ENCODE measurements at places on chromosomes 4 and X. TPM values are rescaled to one million over a fixed set of nuclear protein-coding genes. Genes with fewer than 3 reads are reported as not detected.

IL2 gene
- not detected for polyA plus RNA-seq

EREG gene
- polyA plus RNA-seq = 17.2 TPM

SGMS2 gene
- 15.6 TPM for polyA plus RNA-seq

RAI2 gene
- not detected for polyA plus RNA-seq

RASL11B gene
- not detected for polyA plus RNA-seq

DMD gene
- polyA plus RNA-seq = 0.23 TPM

MID1IP1 gene
- 48.4 TPM for polyA plus RNA-seq

PNMA6F gene
- polyA plus RNA-seq = not detected

PSAPL1 gene
- polyA plus RNA-seq = not detected

PAGE1 gene
- not detected for polyA plus RNA-seq

PABPC1L2A gene
- polyA plus RNA-seq = not detected

SSX2B gene
- not detected for polyA plus RNA-seq

WDFY3 gene
- polyA plus RNA-seq = 5.9 TPM

USP51 gene
- polyA plus RNA-seq = 0.03 TPM

PFKFB1 gene
- not detected for polyA plus RNA-seq

DNA sequence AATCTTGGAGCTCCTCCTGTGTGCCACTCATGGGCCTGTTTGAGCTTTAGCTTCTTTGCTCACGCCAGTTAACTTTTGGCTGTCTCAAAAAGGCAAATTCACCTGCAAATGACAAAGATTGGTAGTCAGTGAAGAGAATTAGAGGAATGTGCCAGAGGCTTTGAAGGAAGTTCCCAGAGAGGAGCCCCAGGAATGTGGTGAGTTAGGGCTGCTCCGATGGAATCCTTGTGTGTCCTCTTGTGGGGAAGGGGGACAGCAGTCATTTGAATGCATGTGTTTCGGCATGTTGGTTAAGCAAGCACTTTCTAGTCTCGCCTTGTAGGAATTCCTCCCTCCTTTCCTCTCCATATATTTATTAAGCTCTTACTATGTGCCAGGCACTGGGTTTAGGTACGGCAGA, 62.9 kb downstream of the ELF4 start:
- DNase-seq = no peak

DNA sequence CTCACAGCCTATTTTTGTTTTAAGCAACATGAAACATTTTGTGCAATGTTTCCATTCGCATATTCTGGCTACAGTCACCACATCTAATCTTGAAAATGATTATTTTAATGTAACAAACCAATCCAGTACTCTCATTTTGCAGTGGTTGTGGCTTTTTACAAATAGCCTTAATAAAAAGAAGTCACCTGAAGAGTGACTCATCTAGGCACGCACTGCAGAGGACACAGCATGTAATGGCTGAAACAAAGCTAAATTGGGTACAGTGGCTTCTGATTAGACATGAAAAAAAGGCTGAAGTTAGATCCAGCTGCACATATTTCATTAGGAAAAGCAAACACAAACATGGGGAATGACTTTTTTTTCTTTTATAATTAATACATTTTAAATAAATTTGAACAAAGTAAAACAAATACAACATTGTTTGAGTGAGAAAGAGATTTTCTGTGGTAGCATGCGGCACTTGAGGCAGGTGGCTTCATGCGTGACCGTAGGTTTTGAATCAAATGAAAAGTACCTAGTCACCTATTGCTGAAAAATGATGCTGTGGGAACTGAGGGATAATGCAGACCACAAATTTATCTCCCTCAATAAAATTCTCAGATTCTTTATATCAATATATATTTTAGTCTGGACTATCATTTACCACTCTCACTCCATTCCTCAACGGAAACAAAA, 240.8 kb upstream of the DDX53 start:
- no peak for DNase-seq

GRCh38 chr4:85571008-85571407, 96.1 kb downstream of the ARHGAP24 start:
- DNase-seq = no peak

GRCh38 chr4:16448241-16448840, 222.1 kb upstream of the TAPT1 start:
- no peak for DNase-seq

- no peak for DNase-seq
Observed at GRCh38 chr4:125368671-125369081, 53.9 kb downstream of the FAT4 start.

- no peak for DNase-seq
Observed at GRCh38 chrX:72001471-72001870, 90.8 kb downstream of the NHSL2 start.

GRCh38 chrX:44101281-44101680, 128.1 kb upstream of the NDP start:
- DNase-seq = peak; percentile 14

DNA sequence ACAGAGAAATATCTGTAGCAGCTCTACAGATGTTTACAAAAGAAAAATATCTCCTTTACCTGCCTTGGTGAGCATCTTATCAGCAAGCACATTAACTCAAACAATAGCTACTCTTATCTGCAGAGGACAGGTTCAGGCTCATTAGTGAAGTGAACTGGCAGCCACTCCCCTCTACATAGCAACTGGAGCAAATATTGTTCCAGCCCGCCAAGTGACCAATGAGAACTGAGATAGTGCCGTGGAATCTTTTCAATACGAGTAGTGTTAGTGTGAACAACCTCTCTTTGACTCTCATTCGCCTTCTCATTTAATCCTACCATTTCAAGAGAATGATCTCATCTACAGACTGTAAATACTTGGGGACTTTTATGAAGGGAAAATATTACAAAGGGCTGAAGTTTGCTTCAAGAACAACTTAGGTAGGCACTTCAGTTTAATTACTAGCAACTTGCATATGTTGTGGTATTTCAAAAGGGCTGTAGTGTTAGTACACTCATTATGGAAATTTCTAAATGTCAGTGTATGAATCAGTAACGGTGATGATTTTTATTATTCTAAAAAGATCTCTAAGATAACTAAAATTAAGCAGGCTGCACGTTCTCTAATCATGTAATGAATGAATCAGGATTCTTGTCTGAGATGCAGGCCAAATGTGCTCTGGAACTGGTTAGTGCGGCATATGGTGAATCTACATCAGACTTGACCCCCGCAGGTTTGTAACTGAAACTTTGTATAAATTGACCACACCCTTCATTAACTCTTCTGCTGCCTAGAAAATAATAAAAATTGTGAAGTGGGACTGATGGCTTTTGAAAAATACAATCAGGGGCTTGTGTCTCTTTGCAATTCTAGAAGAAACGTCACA, 72.4 kb downstream of the PALLD start:
- DNase-seq = no peak

- DNase-seq = no peak
Observed at GRCh38 chr4:77493829-77494551, 111.6 kb upstream of the CXCL13 start.

DNA sequence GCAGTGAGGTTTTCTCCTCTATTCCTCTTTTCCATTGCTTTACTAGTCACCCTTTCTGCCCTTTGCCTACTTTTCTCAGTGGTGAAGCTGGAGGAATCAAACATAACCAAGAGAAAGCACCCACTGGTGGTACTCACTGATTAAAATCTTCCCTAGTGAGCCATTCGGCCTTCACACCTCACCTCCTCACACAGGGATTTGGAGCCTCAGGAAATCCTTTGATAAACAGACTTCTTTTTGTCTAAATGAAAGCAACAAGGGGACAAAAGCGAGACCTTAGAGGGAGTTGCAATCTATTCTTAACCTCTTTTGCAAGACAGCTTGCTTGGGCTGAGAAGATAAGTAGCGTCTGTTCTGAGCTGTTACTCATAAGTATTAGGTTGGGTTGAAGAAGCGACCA, 572.6 kb downstream of the ZNF674 start:
- DNase-seq = no peak

GRCh38 chr4:106993827-106994226, 42.3 kb downstream of the DKK2 start:
- no peak for DNase-seq

- DNase-seq = no peak
Observed at GRCh38 chr4:85966373-85966772, 393.5 kb downstream of the MAPK10 start.

DNA sequence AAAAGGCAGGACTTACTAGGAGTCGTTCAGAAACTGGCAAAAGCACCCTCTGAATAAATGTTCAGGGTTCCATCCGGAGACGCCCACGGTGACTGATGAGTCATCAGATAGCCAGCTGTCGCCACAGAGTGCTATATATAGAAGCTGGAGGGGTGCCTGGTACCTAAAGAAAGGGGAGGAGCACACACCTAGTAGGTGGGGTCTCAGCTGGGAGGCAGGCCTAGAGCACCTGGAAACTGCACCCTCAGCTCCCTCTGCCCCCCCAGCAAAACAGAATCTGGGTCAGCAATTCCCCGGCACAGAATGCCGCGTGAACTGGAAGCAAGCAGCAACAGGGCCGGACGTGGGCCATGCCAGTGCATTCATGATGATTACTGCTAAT, 242.0 kb downstream of the BCOR start:
- peak; percentile 50 for DNase-seq

DNA sequence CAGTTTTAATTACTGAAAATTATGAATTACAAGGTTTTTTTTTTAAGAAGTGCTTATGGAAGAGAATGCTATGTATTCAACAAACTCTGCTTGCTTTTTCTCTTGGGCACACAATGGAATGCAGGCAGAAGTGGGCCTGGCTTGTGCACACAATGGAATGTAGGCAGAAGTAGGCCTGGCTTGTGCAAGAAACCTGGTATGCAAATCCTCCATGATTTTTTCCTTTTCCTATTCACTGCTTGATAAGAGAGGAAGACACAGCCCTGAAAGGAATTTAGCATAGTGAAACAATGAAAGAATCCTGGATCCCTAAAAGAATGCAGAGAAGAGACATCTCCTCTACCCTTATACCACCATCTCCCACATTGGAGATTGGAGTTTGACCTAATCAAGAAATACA, 138.4 kb downstream of the COL25A1 start:
- no peak for DNase-seq

GRCh38 chrX:19782419-19782818, 105.0 kb downstream of the SH3KBP1 start:
- no peak for DNase-seq

- DNase-seq = no peak
Observed at GRCh38 chr4:41396214-41396613, 139.5 kb downstream of the UCHL1 start.

DNA sequence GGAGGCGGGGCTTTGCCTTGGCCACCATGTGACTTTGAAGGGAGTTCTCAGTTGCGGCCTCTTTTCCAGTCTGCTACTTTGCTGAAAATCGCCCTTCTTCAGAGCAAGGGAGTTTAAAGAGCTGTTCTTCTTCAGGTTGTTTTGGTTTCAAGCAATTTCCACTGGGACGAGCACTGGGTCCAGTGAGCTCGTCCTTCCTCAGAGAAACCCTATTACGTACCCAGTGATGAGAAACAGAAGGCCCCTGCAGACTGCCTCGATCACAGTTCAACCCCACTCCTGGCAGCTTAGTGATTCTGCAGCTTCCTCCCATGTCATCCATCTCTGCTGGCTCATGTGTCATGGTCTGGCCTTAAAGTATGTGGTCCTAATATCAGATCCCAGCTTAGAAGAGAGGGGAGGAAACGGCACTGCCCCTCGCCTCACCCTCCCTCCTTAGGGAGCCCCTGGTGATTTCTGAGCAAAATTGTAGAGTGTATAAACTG, 7.8 kb upstream of the FAM149A start:
- DNase-seq = no peak

DNA sequence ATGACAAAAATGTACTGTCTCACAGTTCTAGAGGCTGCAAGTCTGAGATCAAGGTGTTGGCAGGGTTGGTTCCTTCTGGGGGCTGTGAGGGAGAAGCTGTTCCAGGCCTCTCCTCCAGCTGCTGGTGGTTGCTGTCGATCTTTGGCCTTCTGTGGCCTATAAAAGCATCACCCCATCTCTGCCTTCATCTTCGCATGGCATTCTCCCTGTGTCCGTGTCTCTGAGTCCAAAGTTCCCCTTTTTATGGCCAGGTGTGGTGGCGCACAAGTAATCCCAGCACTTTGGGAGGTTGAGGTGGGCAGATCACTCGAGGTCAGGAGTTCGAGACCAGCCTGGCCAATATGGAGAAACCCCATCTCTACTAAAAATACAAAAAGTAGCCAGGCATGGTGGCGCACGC, 31.5 kb upstream of the ARAF start:
- no peak for DNase-seq

DNA sequence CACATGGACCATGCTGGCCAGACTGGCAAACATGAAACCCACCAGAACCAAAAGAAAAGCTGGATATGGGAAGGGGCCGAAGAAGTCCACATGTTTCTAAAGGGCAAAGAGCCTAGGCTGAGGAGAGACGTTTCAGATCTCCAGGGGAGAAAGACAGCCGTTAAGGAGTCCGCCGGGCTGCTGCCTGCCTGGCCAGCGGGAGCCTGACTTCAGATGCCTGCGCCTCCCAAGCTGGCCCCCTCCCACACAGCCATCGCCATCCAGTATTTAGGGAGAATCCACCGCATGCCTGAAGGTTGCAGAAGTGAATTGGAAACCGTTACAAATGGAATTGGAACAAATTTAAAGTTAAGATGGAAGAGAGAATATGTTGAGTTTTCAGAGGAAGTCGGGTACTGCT, 2.9 kb downstream of the TBL1X start:
- no peak for DNase-seq

GRCh38 chr4:88002786-88003185, 4.6 kb upstream of the PKD2 start:
- no peak for DNase-seq

All from CD14-positive monocyte (primary cell).